Stimulated activated CD4-positive, alpha-beta T cell treated with anti-CD3 and anti-CD28 coated beads, TNF-alpha, amount 100 ng/mL, for 24 hours (primary cell): ENCODE measurements at places on chromosomes 5 and 9.
A peak's percentile ranks its signal among the peaks of the same experiment; 100 is the strongest.

GRCh38 chr9:136255166-136255538 lies 9.5 kb upstream of the QSOX2 start:
- no peak for DNase-seq

DNA sequence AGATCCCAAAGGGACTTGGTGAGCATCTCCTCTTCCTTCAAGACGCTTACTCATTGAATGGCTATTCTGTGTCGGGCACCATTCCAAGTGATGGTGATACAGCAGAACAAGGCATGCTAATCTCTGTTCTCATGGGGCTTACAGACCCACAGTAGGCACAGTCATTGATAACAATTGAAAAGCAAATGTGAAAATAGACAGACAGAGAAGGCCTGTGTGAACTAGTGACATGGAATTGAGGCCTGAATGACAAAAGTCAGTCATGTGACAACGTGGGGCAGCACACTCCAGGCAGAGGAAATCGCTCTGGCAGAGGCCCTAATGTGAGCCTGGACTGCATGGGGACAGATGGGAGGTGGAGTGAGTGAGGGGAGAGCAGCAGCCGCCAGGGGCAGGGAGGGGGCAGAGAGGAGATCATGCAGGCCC lies 70.7 kb upstream of the CPLX2 start:
- DNase-seq: no peak

DNA sequence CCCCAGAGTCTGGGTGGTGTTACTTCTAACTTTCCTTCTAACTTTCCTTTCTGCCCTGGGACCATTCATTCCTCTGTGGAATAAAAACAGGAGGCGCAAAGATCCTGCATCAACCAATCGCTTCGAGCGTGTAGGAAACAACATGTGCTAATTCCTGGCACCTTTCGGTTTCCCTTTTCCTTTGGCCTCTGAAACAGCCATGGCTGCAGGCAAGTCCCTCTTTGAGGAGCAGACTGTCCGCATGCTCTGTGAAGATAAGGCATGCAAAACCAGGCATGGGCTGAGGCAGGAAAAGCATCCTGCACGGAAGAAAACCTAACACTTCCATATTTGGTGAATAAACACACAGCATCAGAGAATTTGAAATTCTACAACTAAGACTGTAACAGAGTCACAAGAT lies 128.3 kb downstream of the HSD17B3 start:
- DNase-seq: no peak

DNA sequence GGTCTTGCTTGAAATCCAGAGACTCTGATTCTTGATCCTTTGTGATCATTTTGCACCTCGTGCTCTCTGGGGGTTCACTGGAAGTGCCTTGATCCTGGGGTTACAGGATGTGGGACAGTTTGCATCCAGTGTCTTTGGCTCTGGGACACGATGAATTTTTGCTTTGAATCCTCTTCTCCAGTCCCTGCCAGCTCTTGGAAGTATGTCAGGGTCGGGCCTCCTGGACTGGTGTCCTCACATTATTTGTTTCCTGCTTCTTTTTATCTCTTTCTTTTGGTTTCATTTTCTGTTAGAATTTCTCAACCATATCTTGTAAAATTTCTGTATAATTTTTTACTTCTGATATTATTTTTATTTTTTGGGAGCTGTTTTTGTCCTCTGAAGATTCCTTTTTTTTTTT lies 34.2 kb downstream of the SECISBP2 start:
- DNase-seq: no peak

DNA sequence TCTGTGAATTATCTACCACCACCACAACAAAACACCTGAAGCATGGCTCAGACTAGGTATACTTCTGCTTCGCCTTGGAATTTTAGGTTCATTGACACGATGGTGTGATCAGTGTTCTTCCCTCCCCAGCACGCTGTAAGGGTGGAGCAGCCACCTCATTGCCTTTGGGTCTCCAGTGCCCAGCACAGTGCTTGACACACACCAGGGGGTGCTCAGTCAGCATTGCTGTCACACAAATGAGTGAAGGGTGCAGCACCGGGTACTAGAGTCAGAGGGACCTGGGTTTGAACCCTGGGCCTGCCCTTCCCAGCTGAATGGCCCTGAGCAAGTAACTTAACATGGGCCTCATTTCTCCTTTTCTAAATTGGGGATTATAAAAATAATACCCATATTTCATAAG lies 9.9 kb upstream of the ANGPTL2 start:
- DNase-seq: no peak

GRCh38 chr9:107044872-107045271 lies 181.9 kb downstream of the ZNF462 start:
- no peak for DNase-seq

DNA sequence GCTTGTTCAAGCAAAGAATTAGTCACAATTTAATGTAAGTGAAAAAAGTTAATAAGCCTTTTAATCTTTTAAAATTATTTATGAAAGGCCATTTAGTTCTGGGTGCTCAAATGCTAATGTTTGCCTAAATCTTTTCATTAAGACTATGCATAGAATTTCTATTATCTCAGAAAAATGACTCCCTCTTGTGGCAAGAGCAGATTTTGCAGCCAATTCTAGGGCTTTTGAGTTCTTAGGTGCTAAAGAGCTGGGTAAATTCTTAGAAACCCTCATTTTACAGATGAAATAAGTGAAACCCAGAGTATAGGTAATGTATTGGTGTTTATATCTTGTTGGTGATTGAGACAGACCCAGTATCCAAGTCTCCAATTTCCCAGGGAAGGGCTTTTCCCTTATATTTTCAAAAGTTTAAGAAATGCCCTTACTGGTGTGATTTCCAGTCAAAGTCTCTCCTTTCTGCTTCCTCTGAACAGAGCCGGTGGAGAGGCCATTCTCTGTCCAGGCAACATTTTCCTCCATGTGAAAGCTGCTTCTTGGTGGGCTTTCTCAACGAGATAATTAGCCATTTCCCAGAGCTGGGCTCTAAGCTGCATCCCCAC lies 24.1 kb upstream of the PCSK5 start:
- no peak for DNase-seq

DNA sequence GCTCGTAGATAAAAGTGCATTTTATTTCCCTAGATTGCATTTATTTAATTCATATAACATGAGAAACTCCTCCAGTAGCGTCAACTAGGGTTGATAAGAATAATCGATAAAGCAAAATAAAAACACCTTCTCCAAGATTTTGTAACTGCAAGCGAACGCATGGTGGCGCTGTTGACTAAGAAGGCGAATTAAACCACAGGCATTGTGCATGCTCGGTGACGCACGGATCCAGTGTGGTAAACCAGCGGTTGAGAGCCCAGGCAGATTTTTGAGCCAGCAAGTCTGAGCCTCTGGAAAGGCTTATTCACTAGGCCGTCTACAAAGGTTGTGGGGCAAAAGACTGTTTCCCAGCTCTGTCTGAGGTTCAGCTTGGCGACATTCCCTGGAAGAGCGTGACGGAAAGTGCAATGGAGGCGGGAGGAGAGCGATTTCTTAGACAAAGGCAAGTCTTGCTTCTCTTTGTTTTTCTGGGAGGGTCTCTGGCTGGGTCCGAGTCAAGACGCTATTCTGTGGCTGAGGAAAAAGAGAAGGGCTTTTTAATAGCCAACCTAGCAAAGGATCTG lies at the start of gene PCDHB3:
PCDHB3 (plus strand) TSS at position 231 of the 563 bp plus-strand sequence; CDS start at position 408, 177 bp downstream.
- no peak for DNase-seq

- DNase-seq: no peak
Observed at GRCh38 chr9:6078382-6079105, 63.1 kb upstream of the RANBP6 start.

DNA sequence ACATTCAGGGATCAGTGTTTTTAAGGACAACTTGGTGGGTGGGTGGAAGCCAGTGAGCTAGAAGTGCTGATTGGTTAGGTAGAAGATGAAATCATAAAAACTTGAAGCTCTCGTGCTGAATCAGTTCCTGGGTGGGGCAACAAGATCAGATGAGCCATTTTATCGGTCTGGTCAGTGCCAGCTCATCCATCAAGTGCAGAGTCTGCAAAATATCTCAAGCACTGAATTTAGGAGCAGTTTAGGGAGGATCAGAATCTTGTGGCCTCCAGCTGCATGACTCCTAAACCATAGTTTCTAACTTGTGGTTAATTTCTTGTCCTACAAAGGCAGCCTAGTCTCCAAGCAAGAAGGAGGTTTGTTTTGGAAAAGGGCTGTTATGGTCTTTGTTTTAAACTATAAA lies 166.4 kb downstream of the FAM170A start:
- no peak for DNase-seq

GRCh38 chr9:114339130-114339908 lies 9.7 kb downstream of the ORM2 start:
- peak; percentile 51 for DNase-seq

GRCh38 chr9:126500600-126501382 lies 112.9 kb upstream of the LMX1B start:
- DNase-seq: peak; percentile 67

GRCh38 chr5:145775893-145776444 lies 59.2 kb downstream of the PRELID2 start:
- DNase-seq: no peak

DNA sequence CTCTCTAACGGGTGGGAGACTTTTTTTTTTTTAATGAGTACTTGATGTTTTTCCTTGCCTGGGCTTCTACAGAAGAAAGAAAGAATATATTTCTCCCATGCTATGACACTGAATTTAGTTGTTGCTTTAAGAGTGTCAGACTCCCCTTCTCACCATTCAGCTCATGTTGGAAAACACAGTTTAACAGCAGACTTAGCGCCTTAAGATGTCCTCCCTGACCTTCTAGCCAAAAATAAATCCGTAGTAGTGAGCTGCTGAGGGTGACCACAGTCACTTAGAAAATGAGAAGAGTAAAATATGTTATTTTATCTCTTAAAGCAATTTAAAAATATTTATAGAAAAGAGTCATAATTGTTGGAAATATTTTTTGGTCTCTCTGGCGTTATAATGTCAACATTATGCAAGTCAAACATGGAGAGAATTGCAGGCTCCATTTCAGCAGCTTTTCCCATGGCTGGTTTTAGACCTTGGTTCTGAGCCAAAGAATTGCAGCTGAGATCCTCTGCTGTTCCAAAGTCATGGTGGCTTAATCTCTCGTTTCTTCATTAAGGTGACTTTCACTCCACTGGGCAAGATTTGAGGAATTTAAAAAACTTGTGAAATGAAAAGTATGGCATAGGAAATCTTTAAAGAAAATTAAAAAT lies 143.5 kb downstream of the GHR start:
- no peak for DNase-seq

GRCh38 chr9:83969602-83970001 lies 10.4 kb downstream of the HNRNPK start:
- no peak for DNase-seq

- no peak for DNase-seq
Observed at GRCh38 chr9:37936965-37937364, 33.0 kb upstream of the SLC25A51 start.

DNA sequence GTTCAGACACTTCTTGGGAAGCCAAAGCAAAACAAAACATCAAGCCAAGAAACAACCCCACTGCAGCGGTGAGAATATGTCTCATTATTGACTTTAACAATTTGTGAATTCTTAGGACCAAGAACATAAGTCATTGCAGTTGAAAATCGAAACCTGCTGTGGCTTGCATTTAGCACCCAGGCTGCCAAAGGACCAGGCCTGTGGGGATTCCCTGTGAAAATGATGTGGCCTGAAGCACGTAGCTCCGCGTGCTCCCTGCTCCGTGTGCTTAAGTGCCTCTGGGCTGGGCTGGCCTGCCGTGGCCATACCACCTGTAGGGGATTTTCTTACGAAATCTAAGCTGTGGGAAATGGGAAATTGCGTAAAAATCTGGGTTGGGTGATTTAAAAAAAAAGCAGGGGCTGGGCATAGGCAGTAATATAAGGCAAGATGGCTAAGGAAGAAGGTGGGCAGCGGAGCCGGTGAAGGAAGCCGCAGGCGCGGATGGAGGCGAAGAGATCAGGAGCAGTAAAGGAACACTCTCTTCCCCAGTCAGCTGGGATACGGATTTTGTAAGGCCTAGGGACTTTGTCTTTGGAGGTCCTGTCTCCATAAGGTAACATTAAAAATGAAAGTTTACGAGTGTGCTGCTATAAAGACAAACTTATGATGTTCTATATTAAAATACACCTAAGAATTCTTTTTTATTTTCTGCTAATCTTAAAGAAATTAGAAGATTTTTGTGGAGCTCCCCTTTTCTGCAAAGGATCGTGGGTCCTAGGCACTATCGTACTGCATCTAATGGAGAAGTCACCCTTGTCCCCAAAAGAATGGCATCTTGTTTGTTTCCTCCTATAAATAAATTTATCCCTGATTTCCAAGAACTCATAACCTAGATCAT lies 189.6 kb upstream of the SEMA6A start:
- DNase-seq: no peak

DNA sequence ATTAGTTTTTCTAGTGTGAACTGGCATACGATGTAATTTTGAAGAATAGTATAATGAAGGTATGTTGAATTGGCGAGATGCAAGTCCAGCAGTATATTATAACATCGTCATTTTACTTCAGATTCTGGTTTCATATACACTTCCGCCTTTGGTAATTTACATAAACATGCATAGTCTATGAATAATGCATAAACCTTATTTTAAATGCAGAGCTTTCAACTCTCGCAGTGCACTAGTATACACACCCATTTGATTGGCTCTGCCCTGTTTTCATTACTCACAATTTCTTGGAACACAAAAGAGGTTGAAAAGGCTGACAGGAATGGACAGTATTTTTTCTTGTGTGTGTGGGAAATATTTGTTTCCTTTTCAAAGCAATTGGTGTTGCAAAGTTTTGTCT lies 128.9 kb upstream of the CCNH start:
- no peak for DNase-seq

GRCh38 chr9:108609897-108610253 lies 245.9 kb downstream of the ACTL7B start:
- DNase-seq: no peak

DNA sequence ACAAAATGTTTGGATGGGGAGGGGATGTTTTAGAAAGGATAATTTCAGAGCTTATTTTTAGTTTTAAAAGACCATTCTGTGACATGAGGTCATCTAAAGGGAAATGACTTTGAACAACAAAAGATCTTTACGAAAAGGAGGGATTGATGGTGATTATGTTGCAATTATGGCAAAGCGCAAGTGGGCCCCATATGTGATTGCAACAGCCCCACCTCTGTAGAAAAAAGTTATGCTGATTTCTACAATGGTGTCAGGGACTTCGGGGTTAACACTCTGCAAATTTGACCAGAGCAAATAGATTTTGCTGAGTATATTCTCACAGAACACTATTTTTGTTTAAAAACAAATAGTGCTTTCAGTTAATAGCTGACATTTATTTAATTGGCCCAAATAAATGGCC lies 312.8 kb downstream of the NSG2 start:
- DNase-seq: no peak
